ENCODE measurements at places on chromosomes 12 and 14.

GRCh38 chr14:55111122-55111708 is 17.8 kb upstream of the LGALS3 start:
- DNase-seq = no peak

GRCh38 chr14:59217011-59217410 is 28.5 kb downstream of the DAAM1 start:
- DNase-seq = no peak

DNA sequence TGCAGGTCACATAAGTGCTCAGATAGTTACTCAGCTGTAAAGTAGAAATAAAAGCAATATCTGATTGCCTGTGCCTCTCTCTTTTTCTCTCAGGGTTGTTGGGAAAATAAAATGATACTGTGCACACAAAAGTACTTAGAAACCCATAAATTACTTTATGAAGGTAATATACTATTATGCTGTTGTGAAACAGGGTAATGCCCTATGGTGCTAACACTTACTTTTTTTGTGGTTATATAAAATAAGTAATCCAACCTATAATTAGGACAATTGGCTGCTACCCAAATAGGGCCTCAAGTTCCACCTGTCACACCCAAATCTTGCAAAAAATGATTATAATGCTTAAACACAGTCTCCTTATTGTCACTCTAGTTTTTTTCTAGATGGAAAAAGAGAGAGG is 50.6 kb downstream of the DAAM1 start:
- no peak for DNase-seq

GRCh38 chr14:35281341-35281740 is 10.8 kb upstream of the PSMA6 start:
- no peak for DNase-seq

DNA sequence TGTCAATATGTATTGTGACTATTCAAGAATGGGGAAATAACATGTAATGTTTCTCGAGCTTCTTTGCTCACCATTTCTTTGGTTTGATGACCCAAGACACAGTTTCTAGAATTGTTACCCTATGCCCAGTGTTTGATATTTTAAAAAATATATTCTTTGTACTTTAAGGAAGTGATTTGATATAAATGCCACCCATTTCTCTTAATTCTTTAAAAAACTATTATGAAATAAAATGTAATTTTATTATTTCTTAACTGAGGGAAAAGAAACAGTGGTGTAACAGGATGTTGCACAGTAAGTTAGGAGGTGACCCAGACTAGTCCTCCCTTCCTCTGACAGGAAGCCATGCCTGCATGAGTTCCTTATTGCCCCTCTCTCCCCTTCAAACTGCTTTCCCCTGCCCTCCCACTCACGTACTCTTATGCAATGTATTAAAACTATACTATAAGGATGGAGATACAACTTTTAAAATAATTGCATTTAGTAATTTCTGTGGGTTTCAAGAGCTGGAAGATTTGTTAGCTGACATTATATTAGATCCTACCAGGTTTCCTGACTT is 279.4 kb downstream of the TMTC2 start:
- DNase-seq = no peak

DNA sequence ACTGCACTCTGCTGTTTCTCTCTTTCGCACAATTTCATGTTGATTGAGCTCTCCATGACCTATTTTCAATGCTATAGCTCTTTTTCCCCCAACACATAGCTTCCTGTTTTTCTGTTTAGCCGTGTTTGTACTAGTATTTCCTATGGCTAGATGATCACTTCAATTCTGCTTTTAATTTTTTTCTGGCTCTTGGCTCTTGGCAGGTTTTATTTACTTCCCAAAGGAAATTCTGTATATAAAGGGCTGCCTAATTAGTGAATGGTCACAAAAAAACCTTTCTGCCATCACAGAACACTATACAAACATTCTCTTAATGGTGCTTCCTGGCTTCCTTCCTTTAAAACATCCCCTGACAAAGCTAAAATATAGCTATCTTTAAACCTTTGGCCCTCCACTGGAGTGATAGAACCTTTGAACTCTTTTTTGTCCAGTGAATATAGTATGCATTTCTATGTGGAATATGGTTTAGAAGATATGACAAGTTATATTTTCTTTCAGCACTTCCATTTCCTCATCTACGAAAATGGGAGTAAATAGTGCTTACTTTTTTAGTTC is 88.2 kb downstream of the RASSF9 start:
- no peak for DNase-seq

DNA sequence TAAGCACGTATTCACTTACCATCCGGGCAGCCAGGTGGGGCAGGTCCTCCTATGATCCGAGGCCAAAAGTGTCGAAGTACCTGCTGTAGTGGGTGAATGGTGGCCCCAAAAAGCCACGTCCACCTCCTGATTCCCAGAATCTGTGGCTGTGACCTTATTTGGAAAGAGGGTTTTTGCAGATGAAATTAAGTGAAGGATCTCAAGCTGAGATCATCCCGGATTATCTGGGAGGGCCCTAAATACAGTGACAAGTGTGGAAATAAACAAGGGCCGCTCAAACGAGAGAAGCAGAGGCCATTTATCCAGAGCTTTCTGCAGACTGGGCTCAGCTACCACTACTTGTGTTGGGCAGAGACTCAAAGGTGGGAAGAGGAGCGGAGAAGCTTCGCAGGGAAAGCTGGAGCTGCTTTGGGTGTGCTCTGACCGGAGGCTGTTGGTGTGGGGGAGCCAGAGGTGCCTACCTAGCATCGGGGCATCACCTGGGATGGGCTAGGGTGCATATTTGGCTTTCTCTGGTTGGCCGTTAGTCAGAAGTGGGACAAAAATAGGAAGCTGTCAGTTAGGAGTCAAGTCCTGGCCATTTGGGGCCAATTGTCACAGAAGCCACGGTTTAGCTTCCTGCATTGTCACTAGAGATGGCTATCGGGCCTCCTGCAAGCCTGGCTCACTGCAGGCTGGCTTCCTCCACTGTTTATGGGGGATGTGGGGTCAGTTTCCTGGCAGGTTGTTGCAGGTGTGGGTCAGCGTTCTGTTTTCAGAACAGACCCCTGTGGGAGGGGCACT is 27.8 kb upstream of the DLK1 start:
- no peak for DNase-seq

DNA sequence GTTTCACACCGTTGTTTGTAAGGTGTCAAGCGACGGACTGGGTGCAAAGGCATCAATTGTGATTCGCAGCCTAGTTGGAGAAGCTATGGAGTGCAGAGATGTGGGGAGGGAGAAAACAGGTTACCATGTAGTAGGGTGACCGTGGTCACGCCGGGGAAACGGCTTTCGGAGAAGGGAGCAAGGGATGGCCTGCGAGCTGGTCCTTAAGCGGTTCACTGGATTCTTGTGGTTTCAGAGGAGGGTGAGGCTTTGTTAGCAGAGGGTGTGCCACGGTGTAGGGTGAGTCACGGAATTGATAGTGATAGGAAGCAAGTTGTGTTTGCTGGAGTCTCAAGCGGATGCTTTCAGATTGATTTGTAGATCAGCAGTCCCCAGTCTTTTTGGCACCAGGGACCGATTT is 2.3 kb downstream of the PIWIL1 start:
- peak; percentile 95 for DNase-seq

- DNase-seq = no peak
These were observed 31.7 kb upstream of the A2M start for GRCh38 chr12:9147461-9147860.

DNA sequence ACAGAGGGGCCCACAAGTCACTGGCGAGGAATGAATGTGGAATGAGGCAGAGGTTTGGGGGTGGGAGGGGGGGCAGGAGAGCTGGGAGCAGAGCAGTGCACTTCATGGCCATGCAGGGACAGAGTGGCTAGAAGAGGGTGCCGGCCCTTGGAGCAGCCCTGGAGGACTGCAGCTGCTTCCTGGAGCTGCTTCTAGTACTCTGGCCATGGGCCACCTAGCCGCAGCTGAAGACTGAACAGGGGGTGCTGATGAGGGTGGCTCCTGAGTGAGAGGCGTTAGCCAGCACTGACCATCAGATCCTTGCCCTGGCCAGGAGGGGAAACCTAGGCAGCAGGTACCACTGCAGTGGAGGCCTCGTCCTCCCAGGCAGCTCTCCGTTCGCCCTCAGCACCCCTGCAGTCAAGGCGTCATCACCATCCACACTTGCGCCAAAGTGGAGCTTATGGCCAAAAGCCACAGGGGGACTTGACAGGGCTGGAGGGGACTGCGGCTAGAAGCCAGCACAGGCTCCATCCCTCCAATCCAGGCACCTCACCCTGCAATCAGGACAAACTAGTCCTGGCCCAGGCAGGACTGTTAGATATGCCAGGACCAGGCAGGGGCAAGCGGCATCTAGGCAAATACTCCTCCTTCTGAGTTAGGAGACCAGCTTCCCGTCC is 16.4 kb downstream of the OTUB2 start:
- no peak for DNase-seq

- no peak for DNase-seq
These were observed 28.7 kb upstream of the REP15 start for GRCh38 chr12:27667540-27667939.

- DNase-seq = peak; percentile 42
These were observed 62.1 kb downstream of the TNFAIP2 start for GRCh38 chr14:103185051-103186029.

GRCh38 chr12:93003531-93004239 is 74.6 kb upstream of the EEA1 start:
- no peak for DNase-seq

DNA sequence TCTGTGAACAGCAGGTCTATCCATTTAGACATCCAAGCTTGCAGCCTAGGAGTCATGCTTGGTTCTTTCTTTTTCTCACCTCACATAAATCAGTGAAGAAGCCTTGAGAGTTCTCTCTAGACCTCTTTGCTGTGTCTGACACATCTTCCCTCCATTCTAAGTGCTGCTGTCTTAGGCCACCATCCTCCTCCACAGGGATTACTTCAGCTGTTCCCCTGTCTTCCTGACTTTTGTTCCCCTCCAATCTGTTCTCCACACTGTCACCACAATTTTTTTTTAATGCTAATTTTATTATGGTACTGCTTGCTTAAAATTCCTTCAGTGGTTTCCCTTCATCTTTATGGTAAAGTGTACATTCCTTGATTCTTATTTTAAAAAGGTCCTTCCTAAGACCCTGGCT is 71.8 kb downstream of the DERA start:
- no peak for DNase-seq

DNA sequence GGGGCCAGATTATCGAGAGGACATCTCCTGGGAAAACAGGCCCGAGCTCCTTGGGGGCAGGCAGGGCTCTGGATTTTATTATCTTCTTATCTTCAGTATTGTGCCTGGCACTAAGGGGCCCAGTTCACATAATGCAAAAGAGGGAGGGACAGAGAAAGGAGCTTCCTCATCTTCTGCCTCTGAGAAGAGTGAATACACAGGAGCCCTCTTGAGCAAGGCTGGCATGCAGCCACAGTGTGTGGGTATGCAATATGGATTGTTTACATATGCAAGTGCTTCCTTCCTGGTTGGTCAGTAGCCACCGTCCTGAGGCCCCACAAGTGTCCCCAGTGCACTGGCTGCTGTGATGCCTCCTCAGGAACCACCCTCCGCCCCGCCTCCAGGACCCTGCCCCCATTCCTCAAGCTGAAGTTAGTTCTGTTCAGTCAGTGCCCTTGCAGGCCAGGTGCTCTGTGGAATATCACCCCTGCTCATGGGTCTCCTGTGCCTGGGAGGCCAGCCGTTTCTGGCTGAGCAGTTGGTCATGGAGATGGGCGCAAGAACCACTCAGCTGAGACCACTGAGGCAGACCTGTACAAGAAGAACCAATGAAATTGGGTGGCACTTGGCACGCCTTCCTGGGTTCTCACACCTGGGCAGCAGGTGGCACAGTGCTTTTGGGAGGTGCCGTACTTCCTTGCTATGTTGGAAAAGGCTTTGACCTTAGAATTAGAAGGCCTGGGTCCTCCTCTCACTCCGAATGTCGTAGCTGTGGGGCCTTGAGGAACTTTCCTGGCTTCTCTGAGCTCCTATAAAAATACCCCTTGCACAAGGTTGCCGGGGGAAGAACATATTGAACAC is 35.1 kb upstream of the ACTN1 start:
- peak; percentile 71 for DNase-seq

DNA sequence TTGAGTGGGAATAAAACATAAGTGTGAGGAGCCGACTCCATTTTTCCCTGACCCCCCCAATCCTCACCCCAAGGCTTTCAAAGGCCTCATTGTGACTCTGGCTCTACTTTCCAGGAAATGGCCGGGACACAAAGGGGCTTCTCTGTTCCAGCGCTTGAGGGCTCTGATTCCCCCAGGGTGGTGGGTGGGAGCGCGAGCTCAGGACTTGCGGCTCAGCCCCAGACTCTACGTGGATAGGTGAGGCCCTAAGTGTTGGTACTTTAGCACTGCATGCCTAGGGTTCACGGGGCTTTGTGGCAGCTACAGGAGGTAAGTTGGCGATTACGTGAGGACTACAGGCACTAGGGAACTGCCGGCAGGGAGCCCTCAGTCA is 553 bp downstream of the CNPY2 start:
- peak; percentile 23 for DNase-seq

- peak; percentile 88 for DNase-seq
These were observed at the start of gene MTERF2 for GRCh38 chr12:106986625-106987389. Gene MTERF2, minus strand, starts transcription at chr12:106987146. Its CDS starts 8,432 bp downstream, at chr12:106978714.

- no peak for DNase-seq
These were observed at the start of gene MEG3 for GRCh38 chr14:100825713-100826331. Gene MEG3, plus strand, starts transcription at chr14:100826118.

GRCh38 chr12:19884021-19884492 is 444.8 kb downstream of the AEBP2 start:
- no peak for DNase-seq

DNA sequence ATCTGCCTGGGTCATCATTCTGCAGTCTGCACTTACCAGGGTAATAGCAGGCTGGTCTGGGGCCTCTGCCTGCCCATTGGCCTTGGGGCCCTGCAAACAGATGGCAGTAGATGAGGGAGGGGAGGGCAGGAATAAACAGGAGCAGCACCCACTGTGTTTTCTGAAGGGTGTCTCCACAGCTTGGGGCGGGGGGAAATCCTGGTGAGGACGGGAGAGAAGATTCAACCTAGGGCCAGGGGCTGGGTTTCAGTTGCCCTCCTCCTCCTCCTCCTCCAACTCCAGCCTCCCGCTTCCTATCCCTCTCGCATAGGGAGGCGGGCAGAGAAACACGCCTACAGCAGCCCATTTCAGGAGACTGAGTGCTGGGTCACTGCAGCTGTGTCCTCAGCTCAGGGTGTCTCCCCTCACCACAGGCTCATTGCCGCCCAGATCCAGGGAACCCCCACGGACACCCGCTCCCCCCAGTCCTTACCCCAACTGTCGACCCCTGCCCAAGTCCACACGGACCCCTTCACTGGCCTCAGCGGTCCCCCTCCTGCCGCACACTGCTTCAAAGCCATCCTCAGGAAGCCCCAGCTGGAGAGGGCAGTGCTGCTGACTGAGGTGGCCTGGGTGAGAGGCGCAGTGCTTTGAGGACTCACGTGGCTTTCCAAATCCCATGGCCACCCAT is 9.1 kb upstream of the KRT80 start:
- DNase-seq = no peak

Data from SW480 (cell line).